CD4-positive, alpha-beta T cell treated with Interleukin-15 for 4 hours (primary cell): ENCODE measurements at places on chromosomes 12 and 14.
A peak's percentile ranks its signal among the peaks of the same experiment; 100 is the strongest.

- no peak for DNase-seq
These were observed 155.4 kb upstream of the PDE3A start for GRCh38 chr12:20212658-20213555.

GRCh38 chr12:129937426-129937825 is 33.6 kb upstream of the TMEM132D start:
- no peak for DNase-seq

DNA sequence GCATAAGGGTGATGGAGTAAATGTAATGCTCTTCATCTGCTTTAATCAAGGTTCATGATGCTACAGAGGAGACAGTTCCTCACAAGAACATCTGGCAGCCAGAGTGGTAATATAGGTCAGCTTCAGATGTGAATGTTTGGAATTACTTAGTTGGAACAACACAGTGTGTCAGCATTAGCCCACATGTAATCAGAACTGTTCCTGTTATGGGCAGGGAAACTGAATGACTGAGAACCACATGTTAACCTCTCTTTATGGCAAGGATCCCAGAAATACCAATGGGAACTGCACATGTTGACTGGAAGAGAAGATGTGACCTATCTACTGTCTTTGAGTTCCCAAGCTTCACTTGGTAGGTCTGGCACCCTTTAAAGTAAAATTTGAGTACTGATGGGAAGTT is 390.1 kb upstream of the PDE3A start:
- no peak for DNase-seq

- no peak for DNase-seq
These were observed 55.8 kb upstream of the LRIG3 start for GRCh38 chr12:58976146-58976545.

DNA sequence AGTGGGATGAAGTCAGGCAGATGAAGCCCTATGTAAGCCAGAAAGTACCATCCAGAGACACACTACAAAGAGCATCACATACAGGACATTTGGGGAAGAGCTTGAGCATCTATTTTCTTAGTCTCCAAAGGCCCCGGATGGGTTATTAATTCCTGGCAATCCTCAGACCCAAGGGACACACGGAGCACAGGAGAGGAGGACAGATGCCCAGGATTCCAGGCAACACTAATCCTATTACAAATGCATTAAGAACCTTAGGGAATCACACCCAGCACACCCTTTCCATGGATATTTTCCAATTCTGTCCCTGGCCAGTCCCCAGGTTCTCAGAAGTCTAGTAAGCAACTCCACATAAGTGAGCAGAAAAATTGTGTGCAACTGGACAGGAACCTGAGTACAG is 65.9 kb downstream of the CMKLR1 start:
- no peak for DNase-seq

- DNase-seq, result no peak
These were observed 440.3 kb downstream of the NOVA1 start for GRCh38 chr14:26157517-26157916.

DNA sequence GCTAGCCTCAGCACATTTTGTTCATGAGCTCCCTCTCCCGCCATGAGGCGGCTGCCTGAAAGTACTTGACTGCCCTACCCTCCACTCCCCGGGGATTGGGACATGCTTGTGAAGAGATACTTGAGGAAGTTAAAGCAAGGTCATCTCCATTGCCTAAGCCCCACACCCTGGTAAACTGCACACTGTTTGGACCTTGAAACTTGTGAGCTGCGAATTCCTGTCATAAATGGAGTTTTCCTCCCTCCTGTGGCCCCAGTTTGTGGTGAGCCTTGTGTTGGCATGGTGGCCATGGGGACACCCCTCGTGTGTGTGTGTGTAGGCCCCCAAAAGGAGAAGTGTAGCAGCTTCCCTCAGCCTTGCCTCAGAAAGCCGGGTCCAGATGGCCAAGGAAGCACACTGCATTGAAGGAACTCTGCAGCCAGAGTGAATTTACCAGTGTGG is 395.5 kb downstream of the ZFP36L1 start:
- DNase-seq, result no peak

DNA sequence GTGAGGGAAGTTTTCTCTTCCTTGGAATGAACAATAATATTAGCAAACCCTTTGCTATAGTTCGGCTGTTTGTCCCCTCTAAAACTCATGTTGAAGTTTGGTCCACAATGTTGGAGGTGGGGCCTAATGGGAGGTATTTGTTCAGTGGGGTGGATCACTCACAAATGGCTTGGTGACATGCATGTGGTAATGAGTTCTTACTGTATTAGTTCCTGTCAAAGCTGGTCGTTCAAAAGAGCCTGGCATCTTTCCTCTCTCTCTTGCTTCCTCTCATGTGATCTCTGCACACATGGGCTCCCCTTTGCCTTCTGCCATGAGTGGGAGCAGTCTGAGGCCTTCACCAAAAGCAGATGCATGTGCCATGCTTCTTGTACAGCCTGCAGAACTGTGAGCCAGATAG is 13.1 kb upstream of the PPP4R4 start:
- DNase-seq, result no peak

- DNase-seq, result no peak
These were observed 109.5 kb downstream of the FOXG1 start for GRCh38 chr14:28875934-28876571.

- DNase-seq, result no peak
These were observed 30.8 kb downstream of the TTC7B start for GRCh38 chr14:90785471-90785870.

DNA sequence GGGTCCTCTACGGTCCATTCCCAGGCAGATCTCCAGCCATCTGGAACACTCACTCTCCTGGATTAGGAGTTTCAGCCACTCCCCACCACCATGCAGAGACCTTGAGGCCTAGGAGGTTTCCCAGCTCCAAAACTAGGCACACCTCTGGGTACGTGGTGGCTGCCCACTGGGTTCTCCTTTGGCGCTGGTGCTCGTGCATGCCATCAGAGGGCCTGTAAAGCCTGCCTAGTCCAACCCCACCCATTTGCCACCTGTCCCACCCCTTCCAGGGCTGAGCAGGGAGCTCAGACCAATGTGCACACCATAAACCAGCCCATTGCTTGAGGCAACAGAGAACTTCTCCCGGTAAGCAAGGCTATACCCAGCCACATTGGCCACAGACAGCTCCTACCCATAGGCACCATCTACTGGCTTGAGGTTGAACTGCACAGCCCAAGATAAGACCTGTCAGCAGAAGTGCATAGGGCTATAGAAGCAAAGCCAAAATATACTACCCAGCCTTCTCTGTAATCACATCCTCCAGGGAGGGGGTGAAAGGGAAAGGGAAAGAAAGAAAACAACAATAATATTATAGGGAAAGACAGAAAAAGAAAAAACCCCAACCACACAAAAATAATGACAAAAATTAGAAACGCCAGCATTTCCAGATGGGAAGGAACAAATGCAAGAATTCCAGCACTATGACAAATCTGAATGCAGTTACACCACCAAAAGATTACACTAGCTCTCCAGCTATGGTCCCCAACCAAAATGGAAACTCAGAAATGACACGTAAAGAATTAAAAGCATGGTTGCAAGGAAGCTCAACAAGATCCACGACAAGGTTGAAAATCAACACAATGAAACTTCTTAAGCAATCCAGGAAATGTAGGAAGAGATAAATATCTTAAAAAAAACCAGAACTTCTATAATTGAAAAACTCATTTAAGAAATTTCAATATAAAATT is 111.9 kb upstream of the CCDC175 start:
- peak; percentile 2 for DNase-seq

DNA sequence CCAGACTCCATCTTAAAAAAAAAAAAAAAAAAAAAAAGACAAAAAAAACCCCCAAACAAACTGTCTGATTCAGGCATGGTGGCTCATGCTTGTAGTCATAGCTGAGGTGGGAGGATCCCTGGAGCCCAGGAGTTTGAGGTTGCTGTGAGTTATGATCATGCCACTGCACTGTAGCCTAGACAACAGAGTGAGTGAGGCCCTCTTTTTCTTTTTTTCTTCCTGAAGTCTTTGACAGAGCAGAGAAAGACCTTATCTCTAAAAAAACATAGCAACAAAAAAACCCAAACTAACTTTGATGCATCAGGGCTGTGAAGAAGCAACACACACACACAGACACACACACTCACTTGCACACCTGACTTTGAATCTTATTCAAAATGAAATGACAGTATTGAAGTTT is 7.7 kb upstream of the AMN1 start:
- DNase-seq, result peak; percentile 89
